ENCODE measurements at places on chromosomes 5 and 9.

GRCh38 chr9:117541181-117541580, 126.3 kb upstream of the ASTN2 start:
- no peak for DNase-seq

DNA sequence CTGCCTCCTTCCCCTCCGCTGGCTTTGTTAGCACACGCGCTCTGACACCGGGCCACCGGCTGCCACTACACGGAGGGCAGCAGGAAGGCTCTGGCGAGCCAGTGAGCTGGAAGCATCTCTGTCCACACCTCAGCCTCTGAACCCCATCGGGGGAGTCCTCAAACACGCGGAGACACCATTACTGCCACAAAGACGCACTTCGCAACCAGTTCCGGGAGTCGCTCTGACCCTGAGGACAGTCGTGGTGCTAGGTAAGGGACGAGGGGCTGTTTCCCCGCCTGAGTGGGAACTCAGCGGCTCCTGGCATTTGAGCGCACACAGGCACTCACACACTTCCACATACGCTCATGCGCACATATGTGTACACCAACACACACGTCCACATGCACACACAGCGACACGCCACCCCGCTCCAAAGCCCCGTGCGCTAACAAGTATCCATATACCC, 160.0 kb downstream of the C9orf152 start:
- DNase-seq: peak; percentile 23

GRCh38 chr5:140550147-140551079, 3.0 kb downstream of the EIF4EBP3 start:
- no peak for DNase-seq

GRCh38 chr5:43730832-43731342, 127.9 kb downstream of the NNT start:
- DNase-seq: no peak

- no peak for DNase-seq
Measured at GRCh38 chr5:168878135-168878745, 299.1 kb upstream of the PANK3 start.

DNA sequence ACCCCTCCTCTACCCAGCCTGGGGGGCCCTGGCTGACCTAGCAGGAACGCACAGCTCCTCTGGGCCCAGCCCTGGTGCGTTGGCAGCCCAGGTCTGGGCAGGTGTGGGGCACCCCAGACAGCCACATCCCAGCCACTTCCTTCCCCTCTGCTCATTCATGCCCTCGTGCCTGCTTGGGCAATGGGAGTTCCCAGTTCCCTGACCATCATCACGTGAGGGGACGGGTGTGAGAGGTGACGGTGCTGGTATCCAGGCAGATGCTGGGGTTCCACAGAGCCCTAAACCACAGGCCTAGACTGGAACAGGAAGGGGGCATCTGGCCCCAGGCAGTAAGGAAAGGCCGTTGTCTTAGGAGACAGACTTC, 8.4 kb downstream of the RALGDS start:
- no peak for DNase-seq

DNA sequence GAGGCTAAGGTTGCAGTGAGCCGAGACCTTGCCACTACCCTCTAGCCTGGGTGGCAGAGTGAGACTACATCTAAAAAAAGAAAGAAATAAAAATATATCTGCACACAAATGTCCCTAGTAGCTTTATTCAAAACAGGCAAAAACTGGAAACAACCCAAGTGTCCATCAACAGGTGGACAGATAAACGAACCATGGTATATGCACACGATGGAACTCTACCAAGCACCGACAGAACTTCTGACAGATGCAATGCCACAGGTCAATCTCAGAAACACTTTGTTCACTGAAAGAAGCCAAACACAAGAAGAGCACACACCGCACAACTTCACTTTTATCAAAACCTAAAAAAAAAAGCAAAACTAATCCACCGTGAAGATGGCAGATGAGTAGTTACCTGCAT, 30.4 kb downstream of the CAMSAP1 start:
- DNase-seq: no peak

DNA sequence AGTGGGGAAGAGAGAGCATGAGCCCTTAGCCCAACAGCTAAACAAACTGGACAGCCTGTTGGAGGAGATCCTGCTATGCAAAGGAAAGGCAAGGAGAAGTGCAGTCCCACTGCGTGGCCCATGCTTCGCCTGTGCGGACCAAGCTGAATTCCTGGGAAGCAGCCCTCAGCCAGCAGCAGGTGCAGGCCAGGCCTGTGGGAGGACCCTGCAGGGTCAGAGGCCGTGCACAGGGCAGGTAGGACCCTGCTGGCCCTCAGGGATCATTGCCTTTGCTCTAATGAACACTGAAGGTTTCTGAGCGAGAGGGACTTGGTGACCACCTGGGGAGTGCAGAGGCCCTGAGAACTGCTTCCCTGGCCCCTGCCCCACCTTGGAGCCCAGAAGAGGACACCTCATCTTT, 6.0 kb upstream of the SLC6A19 start:
- DNase-seq: no peak

- no peak for DNase-seq
Measured at GRCh38 chr9:71955300-71955915, 44.0 kb downstream of the C9orf85 start.

- DNase-seq: no peak
Measured at GRCh38 chr9:105978826-105979225, 284.5 kb downstream of the TMEM38B start.
